ENCODE measurements at places on chromosomes 5 and 9. TPM values are rescaled to one million over a fixed set of nuclear protein-coding genes. Genes with fewer than 3 reads are reported as not detected.

Gene NOL6
- total RNA-seq = 83.5 TPM

DNA sequence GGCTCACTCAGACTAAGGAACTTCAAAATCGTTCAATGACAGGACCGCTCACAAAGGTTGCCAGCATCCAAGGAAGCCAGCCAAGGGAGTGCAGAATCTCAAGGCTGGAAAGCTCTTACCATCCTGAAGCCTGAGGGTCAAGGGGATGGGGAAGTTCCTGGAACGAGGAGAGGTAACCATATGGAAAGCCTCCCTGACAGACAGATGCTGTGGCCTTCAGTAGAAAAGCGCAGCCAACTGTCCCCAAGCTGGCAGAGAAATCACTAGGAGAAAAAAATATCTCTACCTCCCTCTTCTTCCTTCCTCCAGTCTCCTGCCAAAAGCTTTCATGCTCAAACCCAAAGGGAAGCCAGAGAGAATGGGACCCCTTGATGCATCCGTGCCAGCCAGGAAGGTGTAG, 90.5 kb upstream of the RANBP3L start:
- DNase-seq = no peak

GRCh38 chr5:181191526-181192336, 13.3 kb downstream of the TRIM7 start:
- DNase-seq = peak; percentile 97

DNA sequence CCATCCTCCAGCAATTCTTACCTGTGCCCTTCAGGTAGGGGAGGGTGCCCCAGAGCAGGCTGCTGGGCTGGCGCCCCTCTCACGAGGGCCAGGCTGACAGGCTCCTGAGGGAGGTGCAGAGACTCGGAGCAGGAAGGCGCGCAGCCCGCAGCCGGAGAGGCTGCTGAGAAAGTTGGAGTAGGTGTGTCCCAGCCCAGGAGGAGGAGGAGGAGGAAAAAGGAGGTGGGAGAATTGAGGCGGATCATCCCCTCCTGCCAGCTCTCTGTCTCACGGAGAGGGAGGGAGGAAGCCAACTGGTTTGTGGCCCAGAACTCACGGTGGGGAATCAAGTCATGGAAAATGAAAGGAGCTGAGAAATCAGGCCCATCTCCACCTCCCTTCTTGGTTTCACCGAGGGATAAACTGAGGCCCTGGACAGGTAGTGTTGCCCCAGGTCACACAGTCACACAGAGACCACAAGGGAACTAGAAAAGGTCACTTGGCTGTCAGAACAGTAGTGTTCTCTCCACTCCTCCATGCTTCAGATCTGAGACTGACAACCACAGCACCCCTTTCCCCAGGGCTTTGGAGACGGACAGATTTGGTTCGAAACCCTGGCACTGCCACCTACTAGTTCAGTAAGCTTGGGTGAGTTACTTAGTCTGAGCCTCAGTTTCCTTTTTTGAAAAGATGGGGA, at the start of gene FAT2:
Gene FAT2, minus strand, starts transcription at position 188 of the 676 bp plus-strand sequence. CDS start 22,400 bp downstream, outside the sequence.
- peak; percentile 66 for DNase-seq

DNA sequence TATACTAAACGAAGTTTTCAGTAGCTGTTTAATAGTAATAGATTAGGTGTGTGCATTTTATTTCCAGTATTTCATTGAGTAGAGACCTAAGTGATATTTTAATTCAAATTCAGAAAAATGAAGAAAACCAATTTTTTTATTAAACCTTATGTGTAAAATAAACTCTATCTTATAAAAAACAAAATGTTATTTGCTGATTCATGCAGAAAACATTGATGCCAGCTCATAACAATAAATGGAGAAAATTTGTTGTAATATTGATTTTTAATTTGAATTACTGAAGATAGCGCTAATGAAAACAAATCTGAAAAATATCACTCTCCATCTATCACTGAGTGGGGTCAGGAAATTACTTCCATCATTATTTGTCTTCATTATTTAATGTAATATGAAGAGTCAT, 1177.8 kb upstream of the SEMA6A start:
- DNase-seq = no peak

DNA sequence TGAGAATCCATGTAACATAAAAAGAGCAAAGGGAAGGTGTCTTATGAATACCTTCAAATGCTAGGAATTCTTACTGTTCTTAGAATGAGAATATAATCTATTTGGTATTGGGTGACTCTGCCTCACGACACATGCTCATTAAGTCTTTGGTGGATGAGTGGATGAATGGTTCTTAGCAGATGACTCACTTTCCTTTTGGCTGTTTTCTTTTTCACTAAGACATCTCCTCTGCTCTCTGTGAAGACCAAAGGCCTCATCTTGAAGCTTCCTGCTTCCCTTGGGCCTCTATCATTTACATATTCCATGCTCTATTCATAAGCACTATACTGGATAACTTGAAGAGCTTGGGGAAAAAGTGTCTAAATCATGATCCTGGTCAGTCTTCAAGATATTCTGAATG, 468.1 kb downstream of the SPATA31D1 start:
- no peak for DNase-seq

Gene BHMT
- 8.7 TPM for total RNA-seq

DNA sequence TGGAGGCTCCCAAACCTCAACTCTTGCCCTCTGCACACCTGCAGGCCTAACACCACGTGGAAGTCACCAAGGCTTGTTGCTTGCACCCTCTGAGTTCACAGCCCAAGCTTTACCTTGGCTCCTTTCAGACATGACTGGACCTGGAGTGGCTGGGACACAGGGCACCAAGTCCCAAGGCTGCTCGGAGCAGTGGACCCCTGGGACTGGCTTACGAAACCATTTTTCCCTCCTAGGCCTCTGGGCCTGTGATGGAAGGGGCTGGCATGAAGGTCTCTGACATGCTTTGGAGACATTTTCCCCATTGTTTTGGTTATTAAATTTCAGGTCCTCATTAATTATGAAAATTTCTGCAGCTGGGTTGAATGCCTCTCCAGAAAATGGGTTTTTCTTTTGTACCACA, 994.4 kb upstream of the NUDT12 start:
- no peak for DNase-seq

Gene SPAG8
- 6.4 TPM for total RNA-seq
